ENCODE measurements at places on chromosomes 2 and 18.
A peak's percentile ranks its signal among the peaks of the same experiment; 100 is the strongest.

DNA sequence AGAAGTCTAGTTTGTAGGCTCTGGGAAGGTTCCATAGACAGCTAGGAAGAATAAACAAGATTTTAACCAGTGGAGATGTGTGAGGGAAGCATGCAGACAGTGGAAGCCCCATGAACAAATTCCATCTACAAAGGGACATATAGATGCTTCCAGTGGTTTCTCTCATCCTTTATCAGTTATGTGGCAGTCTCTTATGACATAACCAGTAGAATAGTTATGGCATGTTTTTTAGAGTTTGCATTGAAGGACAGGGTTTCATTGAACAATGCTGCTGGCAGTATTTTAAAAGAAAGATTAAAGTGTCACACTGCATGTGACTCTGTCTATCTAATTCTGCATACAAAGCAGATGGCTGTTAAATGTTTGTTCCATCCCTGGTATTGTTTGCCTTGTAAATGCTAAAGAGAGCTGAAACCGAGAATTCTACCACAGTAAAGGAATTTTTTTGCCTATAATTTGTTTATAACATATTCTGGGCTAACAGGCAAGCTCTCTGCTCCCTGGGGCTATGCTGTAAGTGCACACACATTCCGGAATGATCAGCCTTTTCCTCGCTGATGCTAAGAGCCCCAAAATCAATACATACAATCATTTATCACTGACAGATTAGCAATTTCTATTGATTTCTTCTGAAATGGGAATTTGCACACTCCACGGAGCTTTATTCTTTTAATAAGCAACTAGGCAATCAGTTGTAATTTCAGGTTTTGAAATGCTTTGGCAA lies 76.8 kb upstream of the PELI1 start:
- no peak for DNase-seq

- DNase-seq: no peak
Observed at GRCh38 chr2:144366825-144367429, 153.0 kb downstream of the ZEB2 start.

DNA sequence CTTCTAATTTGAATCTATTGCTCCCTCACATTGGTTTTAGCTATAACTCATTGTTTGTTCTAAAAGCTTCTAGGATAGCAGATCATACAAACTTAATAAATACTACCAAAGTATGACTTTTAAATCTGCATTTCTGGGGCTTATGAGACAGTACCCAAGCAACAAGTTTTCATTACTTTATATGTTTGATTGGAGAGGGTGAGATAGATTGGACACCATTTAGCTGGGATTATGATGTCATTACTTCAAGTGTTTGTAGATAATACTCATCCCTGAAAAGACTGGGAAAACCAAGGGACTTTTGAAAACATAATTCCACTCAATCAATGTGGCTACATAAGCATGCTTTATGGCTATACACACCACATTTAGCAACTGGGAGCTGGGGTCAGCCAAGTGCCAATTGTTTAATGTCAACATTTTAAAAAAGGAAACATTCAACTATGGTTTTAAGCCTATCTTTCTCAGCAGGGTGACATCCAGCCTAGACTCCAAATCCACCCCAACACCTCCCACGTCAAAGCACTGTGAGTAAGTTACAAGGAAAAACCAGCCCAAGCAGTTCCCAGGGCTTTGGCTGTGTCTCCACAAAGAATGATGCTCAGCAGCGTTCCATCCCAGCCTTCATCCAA lies 119.9 kb downstream of the ETAA1 start:
- no peak for DNase-seq

- peak; percentile 64 for DNase-seq
Observed at GRCh38 chr2:25294573-25295462, 46.9 kb downstream of the DNMT3A start.

GRCh38 chr2:212854116-212854515 lies 297.3 kb downstream of the IKZF2 start:
- no peak for DNase-seq

DNA sequence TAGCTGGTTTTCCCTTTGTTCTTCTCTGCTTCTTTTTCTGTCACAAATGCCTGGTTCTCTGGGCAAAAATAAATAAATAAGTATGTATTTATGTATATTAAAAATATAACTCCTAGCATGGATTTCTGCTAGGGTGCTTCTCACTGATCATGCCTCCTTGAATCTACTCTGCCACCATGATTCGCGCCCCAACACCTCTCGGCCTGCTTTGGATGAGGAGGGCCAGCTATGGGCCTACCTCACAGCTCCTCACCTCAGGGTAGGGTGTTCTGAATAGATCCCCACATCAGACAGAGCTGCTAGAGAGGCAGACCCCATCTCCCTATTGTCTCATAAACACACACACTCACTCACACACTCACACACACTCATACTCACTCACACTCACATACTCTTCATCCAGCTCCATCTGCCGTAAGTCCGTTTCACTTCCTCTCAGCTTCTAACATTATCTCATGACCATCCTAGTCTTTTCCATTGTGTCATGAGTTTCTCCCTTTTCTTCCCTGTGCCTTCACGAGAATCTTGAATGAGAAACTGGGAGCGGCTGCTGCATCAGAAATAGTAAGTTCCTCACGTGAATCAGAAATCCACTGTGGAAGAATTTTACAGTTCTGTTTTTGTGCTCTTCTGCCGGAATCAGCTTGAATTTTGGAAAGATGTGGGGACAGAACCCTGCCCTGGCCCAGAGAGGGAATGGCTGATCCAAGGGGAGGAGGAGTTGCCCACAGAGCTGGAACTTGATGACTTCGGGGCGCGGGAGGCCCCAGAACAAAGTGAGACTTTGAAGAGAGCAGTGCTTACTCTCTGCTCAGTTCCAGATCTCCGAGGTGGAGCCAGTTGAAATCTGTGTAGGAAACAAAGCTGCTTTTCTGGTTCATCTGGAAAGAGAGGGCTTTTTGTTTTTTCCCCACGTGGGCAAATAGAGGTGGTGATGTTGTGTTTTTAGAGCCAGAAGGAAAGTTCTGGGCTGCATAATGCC lies 20.9 kb downstream of the ANXA4 start:
- DNase-seq: no peak

DNA sequence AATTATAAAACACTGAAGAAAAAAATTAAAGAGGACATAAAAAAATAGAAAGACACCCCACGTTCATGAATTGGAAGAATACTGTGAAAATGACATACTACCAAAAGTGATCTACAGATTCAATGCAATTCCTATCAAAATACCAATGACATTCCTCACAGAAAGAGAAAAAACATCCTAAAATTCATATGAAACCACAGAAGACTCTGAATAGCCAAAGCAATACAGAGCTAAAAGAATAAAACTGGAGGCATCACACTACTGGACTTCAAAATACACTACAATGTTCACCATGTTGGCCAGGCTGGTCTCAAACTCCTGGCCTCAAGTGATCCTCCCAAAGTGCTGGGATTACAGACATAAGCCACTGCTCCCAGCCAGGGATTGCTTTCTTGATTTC lies 56.3 kb downstream of the TLK1 start:
- no peak for DNase-seq

GRCh38 chr18:7000484-7001096 lies 117.0 kb downstream of the LAMA1 start:
- no peak for DNase-seq

DNA sequence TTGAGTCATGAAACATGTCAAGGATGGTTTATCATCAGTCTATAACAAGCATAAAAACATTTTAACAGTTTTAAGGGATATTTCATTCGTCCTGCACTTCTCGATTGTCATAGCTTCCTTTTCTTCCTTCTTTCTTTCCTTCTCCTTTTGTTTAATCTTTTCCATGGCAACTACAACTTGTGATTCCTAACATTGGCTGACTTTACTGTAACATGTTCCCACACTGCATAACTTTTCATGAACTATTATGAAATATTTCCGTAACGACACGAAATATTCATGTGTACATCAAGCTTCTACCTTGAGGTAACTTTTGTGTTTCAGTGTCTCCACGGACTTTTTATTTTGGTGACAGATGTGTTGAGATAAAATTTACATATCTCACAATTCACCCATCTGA lies 134.4 kb downstream of the ACTR3 start:
- DNase-seq: no peak

DNA sequence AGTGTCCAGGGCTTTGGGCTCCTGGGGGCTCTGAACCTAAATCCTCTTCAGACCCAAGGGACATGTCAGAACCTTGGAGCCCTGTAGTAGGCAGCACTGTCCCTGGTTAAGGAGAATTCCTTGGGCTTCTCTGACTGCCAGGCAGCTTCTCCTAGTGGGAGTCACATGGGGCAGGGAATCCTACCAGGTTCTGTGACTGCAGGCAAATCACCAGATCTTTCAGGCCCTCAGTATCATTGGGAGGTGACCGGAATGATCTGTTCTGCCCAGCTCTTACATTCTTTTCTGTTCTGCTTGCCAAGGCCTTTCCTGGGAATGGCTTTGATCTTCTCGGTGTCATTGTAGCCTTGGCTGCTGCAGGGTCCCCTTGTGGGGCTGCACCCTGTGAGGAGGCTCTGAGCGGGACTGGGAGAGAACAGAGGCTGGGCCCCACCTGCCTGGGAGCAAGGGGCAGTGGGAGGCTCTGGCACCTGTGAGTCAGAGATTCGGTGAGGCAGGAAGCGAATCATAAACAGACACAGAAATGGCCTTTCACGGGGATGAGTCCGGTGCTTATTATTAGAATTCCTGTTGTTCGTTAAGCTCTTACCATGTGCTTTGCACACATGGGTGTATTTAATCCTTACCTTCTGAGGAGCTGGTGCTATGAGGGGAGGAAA lies 14.1 kb downstream of the CEP68 start:
- DNase-seq: no peak

DNA sequence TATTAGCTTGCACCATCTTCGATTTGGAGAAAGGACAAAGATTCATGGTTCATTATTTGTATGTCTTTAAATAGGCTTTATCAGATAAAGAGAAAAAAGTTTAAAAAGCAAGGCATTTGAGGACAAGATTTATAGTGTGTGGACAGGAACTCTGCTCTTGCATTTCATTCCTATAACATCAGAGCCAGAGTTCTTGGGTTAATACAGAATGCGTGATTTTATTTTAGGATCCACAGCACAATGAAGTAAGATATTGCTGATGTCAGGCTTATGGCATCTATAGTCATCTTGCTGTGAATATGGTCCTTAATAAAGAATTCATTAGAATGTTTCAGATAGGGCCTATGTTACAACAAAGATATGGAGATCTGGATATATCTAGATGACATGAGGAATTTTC lies 19.7 kb downstream of the RASGRP3 start:
- DNase-seq: no peak

- no peak for DNase-seq
Observed at GRCh38 chr2:191396794-191397193, 151.6 kb downstream of the MYO1B start.

- no peak for DNase-seq
Observed at GRCh38 chr18:75068682-75069435, 140.1 kb downstream of the PTGR3 start.

DNA sequence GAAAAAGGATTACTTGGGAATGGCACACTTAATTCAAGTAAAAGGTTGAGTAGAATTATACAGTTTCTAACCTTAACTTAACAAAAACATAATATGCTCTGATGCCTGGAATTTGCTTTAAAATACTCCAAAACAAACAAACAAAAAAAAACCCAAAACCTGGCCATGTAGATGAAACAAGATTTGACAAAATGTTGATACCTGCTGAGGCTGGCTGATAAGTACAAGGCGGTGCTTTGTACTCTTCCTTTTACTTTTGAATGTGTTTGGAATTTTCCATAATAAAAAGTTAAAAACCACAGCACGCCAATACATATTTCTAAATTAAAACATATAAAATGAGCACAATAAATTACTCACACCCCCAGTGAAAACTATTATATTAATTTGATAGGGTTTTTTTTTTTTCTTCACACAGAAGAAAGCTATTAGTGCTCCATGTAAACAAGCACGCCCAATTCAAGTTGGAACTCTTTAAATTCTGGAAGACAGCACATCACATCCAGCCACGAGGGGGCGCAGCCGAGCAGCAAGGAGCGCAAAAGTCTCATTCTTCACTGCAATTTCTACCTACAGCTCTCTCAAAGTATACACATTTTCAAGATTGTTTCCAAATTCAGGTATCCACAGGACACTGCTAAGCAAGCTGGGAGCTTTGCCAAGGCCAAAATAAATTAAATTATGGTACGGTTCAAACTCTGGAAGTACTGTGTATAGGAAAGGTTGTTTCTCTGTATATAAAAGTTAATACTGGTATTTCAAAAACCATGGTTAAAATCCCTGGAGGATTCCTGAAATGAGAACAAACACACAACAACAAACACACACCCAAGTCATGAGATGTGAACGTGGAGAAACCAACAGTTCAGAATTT lies 7.5 kb downstream of the SERTAD2 start:
- DNase-seq: peak; percentile 92

DNA sequence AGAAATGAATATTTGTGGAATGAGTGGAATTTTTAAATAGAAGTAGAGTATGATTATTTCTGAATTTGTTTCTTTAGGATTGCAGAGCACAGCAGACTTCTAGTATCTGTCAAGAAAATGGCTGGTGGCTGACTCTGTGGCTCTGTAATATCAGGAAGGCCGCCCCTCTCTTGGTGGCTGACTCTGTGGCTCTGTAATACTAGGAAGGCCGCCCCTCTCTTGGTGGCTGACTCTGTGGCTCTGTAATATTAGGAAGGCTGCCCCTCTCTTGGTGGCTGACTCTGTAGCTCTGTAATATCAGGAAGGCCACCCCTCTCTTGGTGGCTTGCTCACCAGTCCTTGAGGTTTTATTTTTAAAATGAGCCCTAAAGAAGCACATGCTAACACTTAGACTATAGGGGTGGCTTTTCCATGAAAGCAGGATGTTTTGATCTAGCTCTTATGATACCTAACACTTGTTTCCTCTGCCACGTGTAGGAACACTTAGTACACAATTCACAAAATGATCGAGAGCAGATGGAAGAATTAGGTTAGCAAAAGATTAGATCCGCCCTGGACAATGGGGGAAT lies 85.1 kb upstream of the TTC39C start:
- DNase-seq: no peak

DNA sequence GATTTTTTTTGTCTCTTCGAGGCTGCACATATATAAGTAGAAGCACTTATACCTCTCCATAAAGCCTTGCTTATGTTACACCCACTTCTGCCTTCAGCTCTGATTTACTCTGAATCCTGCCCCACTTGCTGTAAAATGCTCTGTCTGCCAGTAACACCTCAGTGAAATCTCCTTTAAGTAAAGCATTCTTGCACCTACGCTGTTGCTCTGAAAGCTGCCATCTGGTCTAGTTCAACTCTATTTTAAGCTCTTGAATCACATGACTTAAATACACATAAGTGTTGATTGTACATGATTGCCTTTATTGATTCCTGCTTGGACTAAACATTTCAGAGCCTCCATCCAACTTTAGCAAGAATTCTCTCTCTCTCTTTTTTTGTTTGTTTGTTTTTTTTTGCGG lies 609.0 kb upstream of the CELF4 start:
- DNase-seq: no peak

DNA sequence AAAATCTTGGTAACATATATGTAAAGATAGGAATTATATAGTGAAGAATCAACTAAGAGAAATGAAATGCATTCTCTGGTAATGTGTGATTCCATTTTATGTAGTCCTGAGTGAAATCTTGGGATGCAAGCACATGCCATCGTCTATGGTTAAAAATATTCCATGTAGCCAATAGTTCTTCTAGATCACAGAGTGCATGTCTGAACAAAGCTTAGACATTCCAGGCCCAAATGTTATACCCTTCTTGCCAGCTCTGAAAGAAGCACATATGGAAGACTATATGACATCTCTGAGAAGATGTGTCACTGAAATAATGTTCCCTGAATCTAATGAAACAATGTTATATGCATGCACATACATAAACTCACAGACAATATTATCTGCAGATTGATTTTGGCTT lies 92.3 kb upstream of the TFPI start:
- no peak for DNase-seq
